ENCODE measurements at places on chromosomes 7 and 10.

DNA sequence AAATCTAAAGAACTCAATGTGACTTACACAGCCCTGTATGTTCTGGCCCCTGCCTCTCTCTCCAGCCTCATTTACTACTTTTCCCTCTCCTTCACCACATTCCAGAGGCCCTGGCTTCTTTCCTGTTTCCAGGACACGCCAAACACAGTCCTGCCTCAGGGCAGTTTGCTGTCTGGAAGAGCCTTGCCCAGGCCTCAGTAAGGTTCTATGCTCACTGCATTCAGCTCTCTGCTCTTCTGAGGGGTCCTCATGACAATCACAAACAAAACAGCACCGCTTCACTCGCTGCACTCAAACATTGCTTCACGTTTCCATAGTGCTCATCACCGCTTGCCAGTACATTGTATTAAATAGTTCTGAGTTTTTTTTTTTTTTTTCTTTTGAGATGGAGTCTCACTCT is 35.1 kb upstream of the GARS1 start:
- DNase-seq, result no peak

- no peak for DNase-seq
Measured at GRCh38 chr10:69044546-69044945, 43.4 kb upstream of the SRGN start.

DNA sequence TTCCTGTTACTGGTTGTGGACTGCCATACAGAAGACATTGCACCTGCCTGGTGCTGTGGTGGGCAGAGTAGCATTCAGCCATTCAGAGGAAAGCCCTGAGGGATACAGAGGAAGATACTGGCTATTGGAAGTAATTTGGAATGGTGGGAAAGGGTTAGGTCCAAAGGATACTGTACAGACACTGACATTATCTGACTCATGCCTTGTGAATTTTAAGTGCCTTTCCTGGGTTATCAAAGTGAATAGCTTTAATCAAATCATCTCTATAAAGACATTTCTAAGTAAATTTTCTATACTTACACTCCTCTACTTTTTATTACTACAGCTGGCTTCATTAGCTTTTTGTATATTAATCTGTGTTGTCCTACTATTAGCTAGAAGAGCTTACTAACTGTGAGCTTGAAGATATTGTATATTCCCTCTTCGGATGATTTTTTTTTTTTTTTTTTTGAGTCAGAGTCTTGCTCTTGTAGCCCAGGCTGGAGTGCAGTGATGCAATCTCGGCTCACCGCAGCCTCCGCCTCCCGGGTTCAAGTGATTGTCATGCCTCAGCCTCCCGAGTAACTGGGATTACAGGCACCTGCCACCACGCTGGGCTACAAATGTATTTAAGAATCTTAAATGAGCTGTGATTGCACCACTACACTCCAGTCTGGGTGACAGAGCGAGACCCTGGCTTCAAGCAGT is 186.5 kb downstream of the ADK start:
- no peak for DNase-seq

- no peak for DNase-seq
Measured at GRCh38 chr10:112887968-112888367, 62.1 kb upstream of the TCF7L2 start.

DNA sequence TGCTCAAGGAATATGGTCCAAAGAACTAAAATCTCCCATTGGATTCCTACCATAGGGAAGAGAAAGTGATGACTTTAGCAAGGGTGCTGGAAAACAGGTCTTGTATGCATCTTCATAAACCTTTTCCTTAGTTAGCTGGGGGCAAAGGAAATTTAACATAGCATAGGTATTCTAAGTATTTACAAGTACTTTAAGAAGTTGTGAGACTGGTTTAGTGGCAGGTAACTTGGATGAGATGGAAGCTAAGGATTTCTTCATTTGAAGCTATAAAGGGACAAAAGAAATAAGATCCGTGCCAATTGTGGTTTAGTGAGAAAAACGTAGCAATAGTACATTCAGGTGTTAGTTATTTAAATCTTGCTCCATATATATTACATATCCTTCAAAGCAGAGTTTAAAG is 183.4 kb upstream of the TCF7L2 start:
- no peak for DNase-seq

GRCh38 chr7:98266840-98267239 is 14.6 kb upstream of the BRI3 start:
- DNase-seq, result peak; percentile 42

- DNase-seq, result no peak
Measured at GRCh38 chr10:77737608-77738007, 100.0 kb upstream of the KCNMA1 start.

DNA sequence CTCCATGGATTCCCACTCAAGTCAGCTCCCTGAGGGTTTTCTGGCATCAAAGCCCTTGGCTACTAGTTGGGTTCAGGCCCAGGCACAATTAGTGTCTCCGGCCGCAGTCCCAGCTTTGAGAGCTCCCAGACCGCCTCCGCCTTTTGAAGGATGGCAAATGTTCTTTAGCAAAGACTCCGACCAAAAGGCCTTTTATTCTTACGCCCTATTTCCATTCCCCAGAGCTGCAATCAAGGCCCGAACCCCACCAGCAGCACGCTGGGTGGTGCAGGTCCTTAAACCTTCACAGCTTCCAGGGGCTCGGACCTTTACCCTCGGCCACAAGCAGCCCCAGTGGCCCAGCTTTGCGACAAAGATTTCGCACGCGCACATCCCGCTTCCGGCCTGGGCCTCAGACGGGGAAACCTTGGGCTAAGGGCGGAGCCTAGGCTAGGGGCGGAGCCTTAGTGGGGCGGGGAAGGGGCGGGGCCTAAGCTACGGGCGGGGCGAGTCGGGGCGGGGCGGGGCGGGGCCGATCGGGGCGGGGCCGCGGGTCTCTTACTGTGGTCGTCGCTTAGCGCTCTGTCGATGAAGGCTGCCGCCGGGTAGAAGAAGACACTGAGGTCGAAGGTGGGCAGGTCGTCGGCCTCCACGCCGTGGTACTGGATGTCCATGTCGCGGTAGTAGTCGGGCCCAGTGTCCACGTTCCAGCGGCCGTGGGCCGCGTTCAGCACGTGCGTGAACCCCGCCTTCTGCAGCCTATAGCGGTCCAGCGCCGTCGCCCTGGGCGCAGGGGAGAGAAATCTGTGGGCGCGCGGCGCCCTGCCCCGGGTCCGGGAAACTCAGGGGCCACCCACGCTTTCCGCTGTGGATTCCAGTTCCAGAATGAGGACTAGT is 68.0 kb upstream of the SAMD8 start:
- DNase-seq, result no peak

- DNase-seq, result no peak
Measured at GRCh38 chr7:57789130-57789529, 339.2 kb downstream of the ZNF716 start.

DNA sequence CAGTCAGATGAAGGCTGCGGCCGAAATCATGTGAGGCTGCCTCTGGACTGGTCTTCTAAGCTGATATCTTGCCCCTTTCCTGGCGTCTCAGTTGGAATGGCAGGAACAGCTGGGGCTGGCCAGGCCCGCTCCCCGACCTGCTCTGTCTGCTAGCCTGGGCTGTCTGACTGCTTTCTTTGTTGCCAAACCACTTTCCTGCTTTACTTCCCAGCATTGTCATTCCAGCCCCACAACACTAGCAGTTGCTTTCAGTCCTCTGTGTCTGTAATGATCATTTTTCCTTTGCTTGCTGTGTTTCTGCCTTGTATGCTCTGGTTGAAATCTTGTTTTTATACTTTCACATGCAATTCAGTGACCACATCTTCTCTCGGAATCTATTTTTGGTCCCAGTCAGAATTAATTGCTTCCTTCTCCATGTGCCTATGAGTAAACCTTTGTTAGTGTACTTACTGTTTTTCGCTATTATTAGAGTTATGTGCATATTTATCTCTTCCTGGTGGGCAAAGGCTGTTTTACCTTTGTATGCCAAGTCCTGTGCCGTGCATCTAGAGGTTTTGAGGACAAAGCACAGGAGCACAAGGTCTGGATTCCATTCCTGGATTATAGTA is 21.6 kb downstream of the PRPF18 start:
- DNase-seq, result no peak

DNA sequence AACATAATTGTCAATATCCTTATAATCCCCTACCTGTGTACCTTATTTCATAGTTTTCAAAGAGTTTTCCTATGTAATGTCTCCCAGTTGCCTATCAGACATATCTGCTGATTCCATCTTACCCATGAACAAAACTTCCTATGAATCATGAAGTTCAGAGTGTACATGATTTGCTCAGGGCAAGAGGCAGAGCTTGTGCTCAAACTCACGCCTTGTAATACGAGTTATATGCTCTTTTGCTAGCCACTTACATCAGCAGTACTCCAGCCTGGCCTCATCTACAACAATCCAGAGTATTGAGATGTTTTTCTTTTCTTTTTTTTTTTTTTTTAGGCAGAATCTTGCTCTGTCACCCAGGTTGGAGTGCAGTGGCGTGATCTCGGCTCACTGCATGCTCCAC is 11.8 kb downstream of the PKD2L1 start:
- DNase-seq, result no peak

- DNase-seq, result peak; percentile 44
Measured at GRCh38 chr7:44348300-44348699, 22.9 kb upstream of the CAMK2B start.

GRCh38 chr10:8279598-8279997 is 225.1 kb downstream of the GATA3 start:
- peak; percentile 11 for DNase-seq

- DNase-seq, result no peak
Measured at GRCh38 chr7:2037808-2038522, 194.8 kb downstream of the MAD1L1 start.

GRCh38 chr10:89693176-89693575 is 8.2 kb upstream of the KIF20B start:
- no peak for DNase-seq

GRCh38 chr7:5526100-5526905 is 102.7 kb upstream of the TNRC18 start:
- peak; percentile 78 for DNase-seq

GRCh38 chr7:66255534-66256100 is 50.5 kb downstream of the TPST1 start:
- no peak for DNase-seq

DNA sequence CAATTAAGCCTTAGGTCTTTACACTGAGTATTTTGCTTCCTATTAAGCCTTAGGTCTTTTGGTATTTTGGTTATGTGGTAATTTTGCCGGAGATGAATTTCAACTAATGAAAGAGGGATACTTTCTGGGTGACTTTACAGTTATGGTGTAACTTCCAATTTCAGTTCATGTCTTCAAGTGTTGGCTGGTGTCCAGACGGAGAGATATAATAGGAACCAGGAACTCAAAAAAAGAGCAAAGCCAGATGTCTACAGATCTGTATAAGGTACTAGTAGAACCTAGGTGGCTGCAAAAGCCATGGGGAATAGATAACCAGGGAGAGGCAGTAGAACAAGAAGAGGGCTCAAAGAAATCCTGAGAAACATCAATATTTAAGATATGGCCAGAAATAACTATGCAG is 12.3 kb downstream of the ERCC6 start:
- DNase-seq, result no peak

DNA sequence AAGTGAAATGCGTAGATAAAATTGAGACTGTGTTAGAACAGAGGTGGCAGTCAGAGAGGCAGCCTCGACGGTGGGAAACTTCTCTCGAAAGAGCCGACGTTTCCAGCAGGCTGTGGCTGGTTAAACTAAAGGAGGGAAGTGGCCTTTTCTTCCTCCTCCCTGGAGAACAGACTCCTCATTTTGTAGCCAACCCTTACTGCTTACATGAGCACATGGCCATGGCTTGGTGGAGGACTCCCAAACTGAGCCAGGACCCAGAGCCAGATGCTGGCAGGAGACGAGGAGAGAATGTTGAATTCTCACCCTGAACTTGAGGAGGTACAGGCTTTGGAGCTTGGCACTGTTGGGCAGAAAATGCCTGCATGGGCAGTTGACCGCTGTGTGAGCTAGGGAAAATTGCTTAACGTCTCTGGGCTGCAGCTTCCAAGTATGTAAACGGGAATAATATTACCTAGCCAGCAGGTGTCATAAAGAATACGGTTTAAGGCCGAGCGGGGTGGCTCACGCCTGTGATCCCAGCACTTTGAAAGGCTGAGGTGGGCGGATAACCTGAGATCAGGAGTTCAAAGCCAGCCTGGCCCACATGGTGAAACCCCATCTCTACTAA is 24.5 kb downstream of the MMD2 start:
- no peak for DNase-seq

DNA sequence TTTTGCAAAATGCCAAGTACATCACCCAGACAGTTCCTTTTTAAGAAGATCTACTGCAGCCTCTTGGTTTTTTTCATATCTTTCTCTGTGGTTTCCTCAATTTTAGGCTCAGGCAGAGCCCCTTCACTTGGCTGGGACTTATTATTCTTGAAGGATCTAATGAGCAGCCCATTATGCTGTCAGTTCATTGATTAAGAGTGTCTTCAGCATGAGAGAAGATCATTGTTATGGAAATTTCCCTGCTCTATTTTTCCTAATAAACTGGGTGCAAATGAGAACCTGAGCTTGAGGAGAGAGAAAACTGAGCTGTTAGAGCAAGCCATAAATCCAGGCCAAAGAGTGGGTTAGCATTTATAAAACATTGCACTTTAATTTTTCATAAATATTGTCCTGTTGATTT is 146.5 kb downstream of the SEC23IP start:
- no peak for DNase-seq

DNA sequence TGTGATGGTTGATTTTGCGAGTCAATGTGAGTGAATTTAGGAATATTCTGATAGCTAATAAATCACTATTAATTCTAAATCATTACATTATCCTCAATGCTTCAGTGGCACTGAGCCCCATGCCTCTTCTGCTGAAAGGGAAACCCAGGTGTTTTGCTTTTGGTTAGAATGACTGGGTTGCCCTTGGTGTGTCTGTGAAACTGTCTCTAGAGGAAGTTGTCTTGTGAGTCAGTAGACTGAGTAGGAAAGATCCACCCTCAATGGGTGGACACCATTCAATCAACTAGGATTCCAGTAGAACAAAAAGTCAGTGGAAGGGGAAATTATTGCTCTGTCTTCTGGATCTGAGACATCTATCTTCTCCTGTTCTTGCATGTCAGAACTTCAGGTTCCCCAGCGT is 472.4 kb downstream of the ANKRD7 start:
- DNase-seq, result no peak

DNA sequence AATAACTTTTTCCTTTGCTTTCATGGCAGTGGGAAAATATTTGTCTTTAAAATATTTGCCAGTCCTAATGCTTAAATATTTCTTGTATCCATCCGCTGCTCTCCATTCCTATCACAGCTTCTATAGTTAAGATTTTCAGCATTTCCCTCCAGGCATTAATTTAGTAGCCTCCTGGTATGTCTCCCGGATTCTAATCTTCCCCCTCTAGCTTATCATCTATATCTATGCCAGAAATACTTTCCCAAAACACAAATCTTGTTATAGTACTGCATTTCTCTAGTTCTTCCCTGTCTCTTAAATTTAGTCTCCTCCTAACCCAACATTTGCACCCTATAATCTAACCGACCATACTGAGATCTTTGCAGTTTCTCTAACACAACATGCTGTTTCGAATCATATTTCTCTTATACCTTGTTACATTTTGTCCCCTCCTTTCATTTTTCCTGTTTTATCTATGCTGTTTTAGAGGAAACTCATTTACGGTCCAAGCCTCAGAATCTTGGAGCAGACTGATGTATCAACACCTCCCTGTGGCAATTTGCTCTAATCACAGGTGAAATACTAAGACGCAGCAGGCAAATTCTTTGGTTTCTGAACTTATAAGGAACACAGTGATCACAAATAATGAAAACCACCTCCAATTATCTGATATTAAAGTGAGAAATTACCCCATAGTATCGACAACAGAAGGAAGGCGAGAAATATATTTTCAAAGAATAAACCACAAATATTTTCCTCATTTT is 10.3 kb downstream of the CNTNAP2 start:
- no peak for DNase-seq

All from HT-29 (cell line).